ENCODE measurements at places on chromosomes 5 and 9.

- DNase-seq: no peak
These were observed 108.2 kb downstream of the KLHL3 start for GRCh38 chr5:137627706-137628105.

- no peak for DNase-seq
These were observed 60.6 kb upstream of the PTPN3 start for GRCh38 chr9:109558718-109559151.

DNA sequence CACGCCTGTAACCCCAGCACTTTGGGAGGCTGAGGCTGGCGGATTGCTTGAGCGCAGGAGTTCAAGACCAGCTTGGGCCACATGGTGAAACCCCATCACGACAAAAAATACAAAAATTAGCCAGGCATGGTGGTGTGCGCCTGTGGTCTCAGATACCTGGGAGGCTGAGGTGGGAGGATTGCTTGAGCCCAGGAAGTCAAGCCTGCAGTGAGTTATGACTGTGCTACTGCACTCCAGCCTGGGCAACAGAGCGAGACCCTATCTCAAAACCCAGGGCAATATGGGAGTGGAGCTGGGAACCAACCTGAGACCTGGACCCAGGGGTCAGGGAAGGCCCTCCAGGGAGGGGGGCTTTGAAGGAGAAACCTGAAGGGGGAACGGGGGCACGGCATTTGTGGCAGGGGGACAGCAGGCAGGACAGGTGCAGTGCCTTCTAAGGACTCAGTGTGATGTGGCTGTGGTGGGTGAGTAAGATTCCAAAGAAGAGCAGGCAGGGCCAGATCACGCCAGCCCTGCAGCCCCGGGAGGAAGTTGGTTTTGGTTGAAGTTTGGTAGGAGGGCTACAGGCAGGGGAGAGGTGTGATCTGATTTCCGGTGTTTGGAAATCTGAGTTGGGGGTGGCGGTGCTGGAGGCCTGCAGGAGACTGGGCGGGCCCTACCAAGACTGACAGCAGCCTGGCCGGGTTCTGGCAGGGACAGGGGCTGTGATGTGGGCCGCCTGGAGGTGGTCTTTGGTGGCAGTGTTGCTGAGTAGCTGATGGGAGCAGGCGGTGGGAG is 46.2 kb downstream of the NTNG2 start:
- no peak for DNase-seq

- peak; percentile 46 for DNase-seq
These were observed 414.1 kb downstream of the ARHGEF28 start for GRCh38 chr5:74040065-74040551.

- no peak for DNase-seq
These were observed 88.5 kb upstream of the ANKH start for GRCh38 chr5:14960120-14960462.

- DNase-seq: no peak
These were observed 68.6 kb upstream of the IL12B start for GRCh38 chr5:159398936-159399335.

GRCh38 chr9:123167474-123167873 is 100.9 kb downstream of the STRBP start:
- DNase-seq: no peak

DNA sequence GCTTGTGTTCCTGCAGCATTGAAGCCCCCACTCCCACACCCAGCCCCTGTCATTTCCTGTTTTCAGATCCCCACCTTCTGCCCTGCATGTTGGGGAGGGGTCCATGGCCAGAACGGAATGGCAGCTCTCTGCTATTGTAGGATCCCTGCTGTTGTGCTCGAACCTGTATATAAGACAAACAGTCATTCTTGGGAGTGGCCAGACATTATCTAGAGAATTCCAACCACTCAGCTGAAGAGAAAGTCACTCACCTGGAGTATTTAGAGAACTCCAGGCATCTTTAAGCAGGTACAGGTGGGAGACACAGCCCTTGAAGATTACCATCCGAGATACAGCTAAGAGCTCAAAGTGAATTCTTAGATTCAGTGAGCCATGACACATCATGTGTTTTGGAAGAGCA is 96.1 kb downstream of the C9orf152 start:
- no peak for DNase-seq

DNA sequence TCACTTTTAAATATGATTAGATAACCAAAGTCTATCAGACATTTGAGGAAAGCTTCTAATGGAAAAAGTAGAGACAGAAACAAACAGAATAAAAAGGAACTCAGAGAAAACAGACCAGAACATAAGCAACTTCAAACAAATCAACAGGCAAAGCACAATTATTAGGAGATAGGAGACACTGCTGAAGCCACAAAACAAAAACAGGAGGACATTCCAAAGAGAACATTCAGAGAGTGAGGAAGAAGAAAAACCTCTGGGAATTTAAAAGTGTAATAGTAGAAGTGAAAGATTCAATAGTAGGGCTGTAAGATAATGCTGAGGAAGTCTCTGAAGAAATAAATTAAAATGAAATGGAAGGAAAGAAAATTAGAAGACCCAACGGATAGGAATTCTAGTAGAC is 83.2 kb upstream of the TBCA start:
- no peak for DNase-seq
